ENCODE measurements at places on chromosomes 16 and 17.

GRCh38 chr16:56038564-56039098, 152.7 kb upstream of the GNAO1 start:
- DNase-seq, result no peak

DNA sequence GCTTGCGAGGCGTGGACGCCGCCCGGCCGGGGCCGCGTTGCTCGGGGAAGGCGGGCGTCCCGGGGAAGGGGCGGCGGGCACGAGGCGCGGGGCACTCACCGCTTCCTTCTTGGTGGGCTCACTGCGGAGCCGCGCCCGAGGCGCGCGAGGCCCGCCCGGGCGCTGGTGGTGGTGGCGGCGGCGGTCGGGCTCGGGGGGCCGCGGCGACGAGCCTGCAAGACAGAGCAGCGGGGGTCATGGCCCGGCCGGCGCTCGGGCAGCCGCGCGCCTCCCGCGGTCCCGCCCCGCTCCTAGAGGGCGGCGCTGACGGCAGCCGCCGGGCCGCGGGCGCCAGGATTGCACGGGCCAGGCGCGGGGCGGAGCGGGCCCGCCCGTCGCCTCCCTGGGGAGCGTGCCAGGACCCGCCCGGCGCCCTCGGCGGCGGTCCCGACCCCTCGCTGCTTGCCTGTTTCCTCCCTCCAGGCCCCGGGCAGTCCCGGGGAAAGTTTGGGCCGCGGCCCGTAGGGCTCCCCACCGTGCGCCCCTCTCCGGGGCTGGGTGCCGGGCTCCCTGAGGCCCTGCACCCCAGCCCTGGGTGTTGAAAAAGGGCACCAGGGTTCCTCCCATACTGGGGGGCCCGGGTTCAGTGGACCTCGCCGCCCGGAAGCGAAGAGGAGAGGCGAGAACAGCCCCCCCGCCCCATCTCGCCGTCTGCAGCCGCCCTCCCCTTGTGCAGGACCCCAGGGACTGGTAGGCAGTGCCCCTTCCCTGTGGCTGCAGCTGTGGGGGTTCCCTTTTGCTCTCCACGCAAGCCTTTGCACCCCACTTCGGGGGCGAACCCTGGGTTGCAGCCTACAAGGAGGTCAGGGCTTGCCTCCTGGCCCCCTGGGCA, at the start of gene C16orf74:
Gene C16orf74, minus strand, starts transcription at position 270 of the 871 bp plus-strand sequence. CDS start 15,879 bp downstream, outside the sequence.
- no peak for DNase-seq

GRCh38 chr17:32773856-32774694, 102.8 kb downstream of the MYO1D start:
- no peak for DNase-seq

GRCh38 chr17:69567130-69567529, 152.6 kb downstream of the MAP2K6 start:
- no peak for DNase-seq

DNA sequence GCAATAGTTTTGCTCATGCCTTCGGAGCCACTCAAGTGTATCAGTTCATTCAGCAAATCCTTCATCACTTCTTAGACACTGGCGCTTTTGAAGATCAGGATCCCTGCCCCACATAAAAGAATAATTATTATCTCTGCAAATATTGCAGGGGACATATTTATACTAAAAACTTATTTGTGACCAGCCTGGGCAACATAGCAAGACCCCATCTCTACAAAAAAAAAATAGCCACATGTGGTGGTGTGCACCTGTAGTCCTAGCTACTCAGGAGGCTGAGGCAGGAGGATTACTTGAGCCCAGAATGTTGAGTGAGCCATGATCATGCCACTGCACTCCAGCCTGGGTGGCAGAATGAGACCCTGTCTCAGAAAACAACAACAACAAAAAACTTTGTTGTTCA, 1.7 kb upstream of the APPBP2 start:
- no peak for DNase-seq

Data from SK-N-DZ (cell line).